T-helper 2 cell (primary cell): ENCODE measurements at places on chromosomes 2 and 18.

- DNase-seq = no peak
Observed at GRCh38 chr2:179446476-179447141, 182.0 kb upstream of the SESTD1 start.

- DNase-seq = peak; percentile 10
Observed at GRCh38 chr18:61581578-61582201, 248.5 kb downstream of the CDH20 start.

GRCh38 chr2:240812721-240813120, 7.3 kb downstream of the KIF1A start:
- DNase-seq = no peak

DNA sequence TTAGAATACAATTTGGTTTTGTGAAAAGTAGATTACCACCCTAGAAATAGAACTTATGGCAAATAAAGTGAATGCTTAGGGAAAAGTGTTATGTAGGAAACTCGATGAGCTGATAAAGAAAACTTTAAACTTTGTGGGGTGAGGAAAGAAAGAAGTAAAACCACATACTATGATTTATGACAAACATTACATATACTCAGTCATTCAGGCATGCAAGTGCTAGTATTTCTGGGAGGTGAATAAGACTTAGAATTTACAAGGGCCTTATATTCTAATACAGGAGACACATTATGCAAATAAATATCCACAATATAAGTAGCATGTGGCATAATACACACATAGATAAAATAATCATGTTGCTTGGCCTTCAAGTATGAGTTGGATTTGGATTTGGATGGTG, 618.1 kb downstream of the XIRP2 start:
- DNase-seq = no peak

DNA sequence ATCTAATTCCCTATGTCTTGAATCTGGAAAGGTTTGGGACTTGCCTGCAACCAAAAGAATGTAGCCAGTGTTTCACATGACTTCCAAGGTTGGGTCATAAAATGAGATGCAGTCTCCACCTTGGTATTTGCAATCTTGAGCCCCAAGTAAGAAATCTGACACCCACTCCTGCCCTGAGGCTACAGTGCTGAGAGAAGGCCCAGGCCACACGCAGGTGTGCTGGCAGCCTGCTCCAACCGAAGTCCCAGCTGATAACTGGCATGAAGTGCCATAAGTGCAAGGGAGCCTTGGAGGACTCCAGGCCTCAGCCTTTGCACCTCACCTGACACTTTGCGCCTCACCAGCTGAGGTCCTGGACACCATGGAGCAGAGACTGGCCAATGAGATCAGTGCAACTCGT, 182.7 kb downstream of the ANAPC1 start:
- no peak for DNase-seq

DNA sequence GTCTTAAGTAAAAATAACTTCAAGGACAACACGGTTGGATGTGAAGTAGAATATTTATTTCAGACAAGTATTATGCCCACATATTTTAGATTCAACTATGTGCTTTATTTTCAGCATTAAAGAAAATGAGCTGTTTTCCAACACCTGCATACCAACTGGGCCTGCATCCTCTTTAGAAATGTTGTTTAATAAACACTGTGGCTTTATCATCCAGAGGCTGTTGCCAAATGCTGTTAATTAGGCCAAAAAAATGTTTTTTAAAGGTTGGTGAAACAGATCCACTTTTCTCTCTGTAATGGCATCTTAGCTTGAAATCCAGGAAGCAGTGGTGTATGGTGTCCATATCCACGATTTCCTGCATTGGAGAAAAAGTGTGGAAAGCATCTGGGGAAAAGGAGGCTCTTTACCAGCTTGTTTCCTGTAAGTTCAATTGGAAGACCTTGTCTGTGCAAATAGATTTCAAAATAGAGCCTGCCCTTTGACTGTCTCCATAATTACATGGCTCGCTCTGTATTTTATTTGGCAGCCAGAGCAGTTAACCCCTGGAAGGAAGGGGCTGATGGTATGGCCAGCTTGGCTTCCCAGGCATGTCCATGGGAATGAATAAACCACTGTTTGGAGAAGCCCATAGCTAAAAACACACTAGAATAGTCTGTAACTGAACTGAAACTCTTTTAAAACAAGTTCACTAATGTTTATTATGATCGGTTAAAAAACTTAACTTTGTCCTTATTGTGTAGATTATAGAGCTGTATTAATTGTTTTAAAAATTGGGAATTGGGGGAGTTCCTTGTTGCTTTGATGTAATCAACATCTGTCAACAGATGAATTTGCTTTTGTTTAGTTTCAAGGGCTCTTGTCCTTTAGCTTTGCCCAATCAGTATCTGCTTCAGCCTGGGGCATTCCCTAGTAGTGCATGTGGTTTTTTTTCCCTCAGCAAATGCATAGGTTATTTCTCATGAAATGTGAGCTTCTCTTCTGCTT, 33.0 kb upstream of the DLX1 start:
- no peak for DNase-seq

DNA sequence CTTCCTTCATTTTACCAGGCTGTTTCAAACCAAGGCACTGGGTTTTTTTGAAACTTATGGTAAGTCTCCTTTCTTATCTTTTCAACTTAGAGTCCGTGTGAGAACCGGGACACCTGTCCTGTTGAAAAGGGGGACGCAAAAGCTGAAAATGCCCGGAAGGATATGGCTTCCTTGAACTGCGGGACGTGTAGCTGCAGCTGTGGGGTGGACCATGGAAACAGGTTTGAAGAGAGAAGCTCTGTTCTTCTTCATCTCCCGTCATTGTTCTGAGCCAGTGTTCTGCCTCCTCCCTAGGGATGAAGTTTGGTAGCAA, 29.5 kb upstream of the DNAJC27 start:
- no peak for DNase-seq

DNA sequence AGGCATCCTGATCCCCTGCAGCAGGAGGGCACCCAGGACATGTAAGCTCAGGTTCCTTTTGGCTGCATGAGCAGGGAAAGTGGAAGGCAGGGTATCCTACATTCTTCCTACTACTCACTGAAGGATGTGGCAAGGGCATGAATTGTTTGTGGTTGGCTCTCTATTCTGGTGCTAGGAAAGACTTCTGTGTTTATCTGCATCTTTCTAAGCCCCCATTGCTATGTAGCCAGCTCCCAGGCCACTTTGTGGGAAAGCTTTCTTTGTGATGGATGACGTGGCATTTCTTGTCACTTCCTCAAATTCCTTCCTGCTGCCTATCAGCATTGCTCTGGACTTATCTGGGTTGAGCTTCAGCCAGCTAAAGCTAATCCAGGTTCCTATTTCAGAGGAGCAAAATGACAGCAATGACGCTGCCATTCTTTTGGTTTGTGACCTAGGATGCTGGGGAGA, 46.2 kb downstream of the MEIS1 start:
- DNase-seq = no peak

DNA sequence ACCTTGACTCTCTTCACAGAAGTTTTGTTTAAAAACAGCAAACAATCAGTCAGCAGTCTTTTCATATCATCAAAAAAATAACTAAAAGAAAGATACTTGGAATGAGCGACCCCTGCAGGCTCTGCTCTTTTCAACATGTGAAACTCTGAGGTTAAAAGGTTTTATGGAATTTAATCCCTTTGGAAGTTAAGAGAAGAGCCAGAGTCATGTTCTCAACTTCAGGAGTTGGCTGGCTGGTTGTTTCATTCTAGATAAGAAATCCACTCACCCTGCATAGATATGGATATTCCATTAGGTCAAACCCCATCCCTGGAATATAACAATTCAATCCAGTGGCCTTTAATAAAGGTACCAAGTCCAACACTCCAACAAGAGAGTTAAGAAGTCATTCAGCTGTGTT, 115.6 kb upstream of the RMDN2 start:
- no peak for DNase-seq

DNA sequence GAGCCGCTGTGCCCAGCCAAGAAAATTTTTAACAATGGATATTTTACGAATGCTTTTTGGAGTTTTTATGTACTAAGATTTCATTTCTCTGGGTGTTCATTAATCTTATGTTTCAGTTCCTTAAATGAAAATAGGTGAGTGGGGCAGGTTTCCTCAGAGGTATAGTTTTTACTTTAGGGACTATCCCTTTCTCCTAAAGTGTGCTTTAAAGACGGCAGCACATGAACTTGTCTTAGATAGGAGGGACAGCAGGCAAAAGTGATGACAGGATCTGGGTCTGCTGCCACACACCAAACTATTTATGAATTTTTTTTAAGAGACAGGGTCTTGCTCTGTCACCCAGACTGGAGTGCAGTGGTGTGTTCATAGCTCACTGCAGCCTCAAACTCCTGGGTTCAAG, 8.0 kb upstream of the REL start:
- DNase-seq = no peak

GRCh38 chr18:21557607-21558253, 42.8 kb downstream of the ESCO1 start:
- no peak for DNase-seq

DNA sequence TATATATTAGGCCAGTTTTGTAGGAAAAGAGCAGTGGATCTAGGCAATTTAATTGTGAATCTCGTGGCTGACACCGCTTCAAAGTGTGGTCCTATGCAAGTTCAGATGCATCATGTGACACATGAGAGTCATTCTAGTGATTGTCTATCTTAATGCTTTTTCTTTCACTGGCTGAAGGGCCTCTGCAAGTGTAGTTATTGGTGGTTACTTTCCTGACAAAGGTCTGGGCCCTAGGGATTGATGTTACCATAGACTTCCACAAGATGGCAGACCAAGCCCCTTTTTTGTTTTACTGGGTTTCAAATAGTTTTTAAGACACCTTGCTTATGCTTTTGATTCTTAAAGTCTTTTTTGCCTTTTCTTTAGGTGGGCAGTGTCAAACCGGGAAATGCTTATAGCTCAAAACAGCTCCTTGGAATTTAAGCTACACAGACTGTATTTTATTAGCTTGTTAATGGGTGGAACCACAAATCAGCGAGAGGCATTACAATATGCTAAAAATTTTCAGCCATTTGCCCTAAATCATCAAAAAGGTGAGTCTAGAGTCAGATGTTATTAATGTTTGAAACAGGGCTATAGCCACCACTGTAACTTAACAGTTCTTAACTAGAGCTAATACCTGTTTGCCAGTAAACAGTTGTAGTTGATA, 25.9 kb downstream of the CD8A start:
- DNase-seq = peak; percentile 60

DNA sequence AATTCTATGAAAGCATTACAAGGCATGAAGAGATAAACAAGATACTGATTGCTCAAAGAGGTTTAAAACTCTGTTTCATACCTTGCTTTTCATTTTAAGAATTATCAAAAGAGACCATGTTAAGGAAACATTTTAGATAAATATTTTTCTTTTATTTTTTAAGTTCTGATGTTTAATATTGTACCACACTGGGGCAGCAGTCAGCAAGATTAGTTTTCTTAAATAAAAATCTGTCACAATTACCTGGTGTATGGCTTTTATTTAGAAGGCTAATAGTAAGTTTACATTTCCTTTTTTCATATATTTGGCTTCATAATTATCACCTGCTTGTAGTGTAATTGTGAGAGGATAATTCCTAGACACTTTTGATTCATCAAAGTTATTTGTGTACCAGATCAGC, 46.4 kb downstream of the ZNF804A start:
- no peak for DNase-seq

- no peak for DNase-seq
Observed at GRCh38 chr2:211957799-211958198, 580.8 kb downstream of the ERBB4 start.
